GM12878 (cell line): ENCODE measurements at places on chromosomes 1 and 21.

- no peaks in the 10 kb centered on the region for H3K27me3 ChIP-seq
- peak; percentile 94 for DNase-seq
- H3K27ac ChIP-seq = peak overlapping the region; percentile 95
- H3K36me3 ChIP-seq = no peaks in the 10 kb centered on the region
- peaks cover 86% of the 10 kb centered on the region for H3K4me1 ChIP-seq
Observed at GRCh38 chr1:27632387-27633297, 2.3 kb downstream of the FGR start.

- no peak within 1 kb of the TSS for H3K27ac ChIP-seq
- H3K27me3 ChIP-seq = peaks cover 3% of the 10 kb centered on the region
- H3K4me3 ChIP-seq = no peak within 1 kb of the TSS
Observed at GRCh38 chr1:110519125-110519810, at the start of gene KCNA10. KCNA10 (minus strand) TSS chr1:110519175; CDS start chr1:110518787, 388 bp downstream.

- no peaks in the 10 kb centered on the region for H3K27me3 ChIP-seq
- H3K27ac ChIP-seq = no peak overlapping the region
- no peaks in the 10 kb centered on the region for H3K36me3 ChIP-seq
- no peak overlapping the region for H3K4me3 ChIP-seq
- no peak for DNase-seq
- no peaks in the 10 kb centered on the region for H3K4me1 ChIP-seq
Observed at GRCh38 chr1:44489481-44489880, 84.4 kb downstream of the RNF220 start.

DNA sequence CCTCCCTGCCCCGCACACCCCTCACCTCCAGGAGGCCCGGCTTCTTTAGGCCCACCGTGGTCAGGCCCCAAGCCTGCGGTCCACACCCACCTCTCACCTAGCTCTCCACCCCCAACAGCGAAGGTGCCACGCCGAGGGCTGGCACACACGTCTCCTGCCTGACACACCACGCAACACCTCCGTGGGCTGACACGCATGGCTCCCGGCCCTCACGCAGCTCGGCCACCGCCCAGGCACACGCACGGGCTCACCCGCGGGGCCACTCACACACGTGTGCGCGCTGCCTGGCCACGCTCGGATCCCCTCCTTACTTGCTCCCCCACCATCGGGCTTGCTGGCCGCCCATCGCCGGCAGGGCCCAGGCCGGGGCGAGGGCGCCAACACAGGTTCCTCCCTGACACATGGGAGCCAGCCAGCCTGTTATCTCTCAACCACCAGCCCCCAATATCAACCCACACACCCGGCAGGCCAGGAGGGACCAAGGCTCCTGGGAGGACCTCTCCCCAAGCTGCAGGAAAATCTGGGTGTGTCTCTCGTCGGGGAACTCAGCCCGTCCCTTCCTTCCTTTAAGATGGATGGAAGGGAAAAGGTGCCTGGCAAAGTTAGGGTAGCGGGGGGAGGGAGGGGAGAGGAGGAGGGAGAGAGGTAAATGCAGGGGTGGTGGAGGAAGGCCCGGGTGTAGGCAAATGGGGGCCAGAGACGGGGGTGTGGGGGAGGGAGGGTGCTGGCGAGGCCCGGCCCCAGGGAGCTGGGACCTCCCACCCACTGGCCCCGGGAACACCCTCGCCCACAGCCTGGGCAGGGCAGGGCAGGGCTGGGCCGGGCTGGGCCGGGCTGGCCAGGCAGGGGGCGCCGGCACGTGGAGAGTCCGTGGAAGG, 546 bp downstream of the ELOVL1 start:
- H3K27me3 ChIP-seq = no peaks in the 10 kb centered on the region
- no peak for DNase-seq
- H3K4me3 ChIP-seq = peak overlapping the region; percentile 100
- peaks cover 14% of the 10 kb centered on the region for H3K36me3 ChIP-seq

GRCh38 chr1:172679000-172679772, 20.3 kb downstream of the FASLG start:
- no peak overlapping the region for H3K27ac ChIP-seq
- no peak overlapping the region for H3K4me3 ChIP-seq
- H3K36me3 ChIP-seq = no peaks in the 10 kb centered on the region
- no peaks in the 10 kb centered on the region for H3K4me1 ChIP-seq

DNA sequence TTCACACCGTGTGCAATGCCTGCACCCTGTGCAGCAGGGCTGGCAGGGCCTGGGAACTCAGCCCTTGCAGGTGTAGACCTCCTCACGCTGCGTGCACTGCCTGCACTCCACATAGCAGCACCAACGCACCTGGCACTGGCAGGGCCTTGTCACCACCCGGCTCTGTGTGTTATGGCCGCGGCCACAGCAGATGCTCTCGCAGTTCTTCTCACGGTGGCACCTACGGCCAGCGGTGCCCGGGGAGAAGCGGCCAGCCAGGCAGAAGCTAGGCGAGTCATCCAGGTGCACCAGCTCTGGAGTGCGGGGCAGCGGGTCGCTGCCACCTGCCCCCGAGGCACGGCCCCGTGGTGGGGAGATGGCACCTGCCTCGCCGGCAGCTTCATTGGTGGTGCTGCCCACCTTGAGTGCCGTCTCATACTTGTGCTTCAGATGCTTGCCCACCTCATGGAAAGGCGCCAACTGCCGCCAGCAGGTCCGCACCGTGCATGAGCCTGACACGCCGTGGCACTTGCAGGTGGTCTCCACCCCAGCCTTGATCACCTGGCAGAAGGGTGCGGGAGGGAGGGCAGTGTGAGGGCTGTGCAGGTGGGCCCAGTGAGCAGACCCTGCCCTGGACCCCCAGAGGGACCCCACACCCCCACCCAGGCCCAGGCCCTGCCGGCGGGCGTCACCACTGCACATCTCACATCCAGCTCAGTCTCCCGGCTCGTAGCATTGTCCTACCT, 26.1 kb downstream of the WNT9A start:
- DNase-seq = no peak
- no peaks in the 10 kb centered on the region for H3K4me1 ChIP-seq
- H3K27me3 ChIP-seq = no peaks in the 10 kb centered on the region
- H3K4me3 ChIP-seq = no peak overlapping the region

GRCh38 chr1:7047866-7048265, 262.6 kb downstream of the CAMTA1 start:
- no peak overlapping the region for H3K4me3 ChIP-seq
- no peaks in the 10 kb centered on the region; the same call in none of the 2 replicates for H3K27me3 ChIP-seq
- no peaks in the 10 kb centered on the region for H3K36me3 ChIP-seq

DNA sequence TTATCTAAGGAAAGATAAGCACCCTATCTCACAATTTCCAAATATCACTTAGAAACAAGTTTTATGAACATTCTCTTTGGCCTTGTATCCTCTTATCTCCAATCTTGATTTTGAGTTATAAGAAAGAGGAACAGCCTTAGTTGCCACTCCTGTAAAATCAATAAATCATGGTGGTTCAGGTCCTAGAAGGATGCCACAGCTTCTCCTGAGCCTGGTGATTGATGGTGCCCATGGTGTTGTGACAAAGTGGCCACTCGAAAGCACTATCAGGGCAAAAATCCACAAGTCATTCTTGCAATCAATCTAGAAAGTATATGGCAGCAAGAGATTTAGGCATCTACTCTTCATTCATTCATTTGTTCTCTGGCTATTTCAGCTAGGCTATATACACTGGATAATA, 27.8 kb downstream of the GBP6 start:
- no peaks in the 10 kb centered on the region for H3K36me3 ChIP-seq
- no peak overlapping the region for H3K27ac ChIP-seq
- no peaks in the 10 kb centered on the region for H3K27me3 ChIP-seq
- H3K4me3 ChIP-seq = no peak overlapping the region
- no peaks in the 10 kb centered on the region for H3K4me1 ChIP-seq
- no peak for DNase-seq

- H3K27ac ChIP-seq = no peak overlapping the region
- H3K4me1 ChIP-seq = no peaks in the 10 kb centered on the region
- no peaks in the 10 kb centered on the region for H3K36me3 ChIP-seq
- no peak for DNase-seq
Observed at GRCh38 chr1:240705579-240705978, 93.6 kb upstream of the GREM2 start.

GRCh38 chr1:111789666-111790316, 34.1 kb downstream of the DDX20 start:
- H3K27ac ChIP-seq = no peak overlapping the region
- H3K27me3 ChIP-seq = peaks cover 3% of the 10 kb centered on the region
- no peaks in the 10 kb centered on the region for H3K4me1 ChIP-seq
- no peaks in the 10 kb centered on the region for H3K36me3 ChIP-seq
